NCI-H1105 (cell line): ENCODE measurements at places on chromosomes 5 and 9.

DNA sequence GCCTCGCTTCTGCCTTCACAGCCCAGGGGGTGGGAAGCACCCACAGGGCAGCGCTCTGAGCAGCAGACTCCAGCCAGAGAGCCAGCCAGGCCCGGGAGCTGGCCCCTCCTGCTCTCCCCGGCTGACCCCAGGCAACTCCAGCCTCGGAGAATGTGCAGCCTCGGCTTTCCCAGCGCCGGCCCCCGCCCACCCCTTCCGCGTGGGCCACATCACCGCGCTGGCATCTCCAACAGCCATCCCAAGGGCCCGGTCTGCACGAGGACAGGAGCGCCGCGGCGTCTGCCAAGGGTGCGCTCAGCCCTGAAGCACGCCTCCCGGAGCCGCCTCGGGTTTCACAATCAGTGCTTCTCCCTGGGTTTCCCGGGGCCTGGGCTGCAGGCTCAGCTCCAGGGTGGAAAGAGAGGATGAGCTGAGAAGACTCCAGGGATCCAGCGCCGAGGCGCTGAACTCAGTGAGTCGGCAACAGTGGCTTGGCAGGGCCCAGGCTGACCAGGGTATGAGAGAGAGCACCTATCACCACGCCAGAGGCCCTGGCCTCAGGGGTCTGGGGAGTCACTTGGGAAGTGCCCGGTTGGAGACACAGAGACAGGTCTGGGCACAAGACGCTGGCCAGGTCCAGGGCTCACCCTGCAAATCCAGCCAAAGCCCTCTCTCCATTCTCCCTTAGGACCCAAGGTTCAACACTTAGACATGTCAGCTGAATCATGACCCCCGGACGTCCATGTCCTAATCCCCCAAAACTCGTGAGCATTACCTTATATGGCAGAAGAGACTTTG, 79.6 kb downstream of the ADAMTS2 start:
- no peak for DNase-seq

- no peak for DNase-seq
Measured at GRCh38 chr5:77157732-77158532, 52.5 kb upstream of the PDE8B start.

DNA sequence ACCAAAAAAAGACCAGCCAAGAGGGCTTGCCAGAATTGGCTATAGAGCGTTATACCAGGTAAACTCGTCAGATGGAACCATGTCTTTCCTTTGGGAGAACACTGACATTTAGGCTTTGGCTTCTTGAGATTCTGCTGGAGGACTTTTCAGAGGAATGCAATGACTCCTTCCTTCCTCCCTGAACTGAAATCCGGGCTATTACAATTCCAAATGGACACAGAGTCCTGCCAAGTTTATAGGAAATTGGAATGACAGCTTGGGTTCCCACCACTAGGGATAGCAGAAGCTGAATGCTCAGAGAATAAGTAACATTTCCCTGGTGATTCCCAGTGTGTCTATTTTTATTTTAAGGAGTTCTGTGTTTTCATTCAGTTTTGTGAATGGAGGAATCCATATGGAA, 143.0 kb downstream of the FGF1 start:
- no peak for DNase-seq

GRCh38 chr5:140398379-140398811, 3.2 kb upstream of the ANKHD1 start:
- DNase-seq = no peak

GRCh38 chr5:61245486-61245885, 83.2 kb upstream of the SMIM15 start:
- no peak for DNase-seq

- DNase-seq = no peak
Measured at GRCh38 chr5:78649211-78649695, 681 bp upstream of the LHFPL2 start.

DNA sequence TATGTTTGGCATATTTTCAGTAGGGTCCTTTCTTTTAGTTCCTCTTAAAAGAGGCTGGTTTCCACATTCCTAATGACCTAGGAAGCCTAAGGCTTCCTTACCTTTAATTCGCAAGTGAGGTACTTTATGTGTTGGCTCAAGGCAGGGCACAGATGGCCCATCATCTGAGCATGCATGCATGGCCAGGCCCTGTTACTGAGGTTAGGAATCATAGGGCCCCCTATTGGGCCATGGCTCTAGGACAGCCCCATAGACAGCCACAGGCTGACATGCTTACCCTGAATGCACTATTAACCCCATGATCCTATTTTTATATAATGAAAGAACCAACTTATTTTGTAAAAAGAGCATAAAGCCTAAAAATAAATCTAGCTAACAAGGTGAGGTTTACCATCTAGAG, 271.4 kb downstream of the ELAVL2 start:
- no peak for DNase-seq

- no peak for DNase-seq
Measured at GRCh38 chr9:133009906-133010582, 20.8 kb upstream of the GTF3C5 start.

GRCh38 chr9:128800061-128800460, 13.0 kb downstream of the TBC1D13 start:
- no peak for DNase-seq

DNA sequence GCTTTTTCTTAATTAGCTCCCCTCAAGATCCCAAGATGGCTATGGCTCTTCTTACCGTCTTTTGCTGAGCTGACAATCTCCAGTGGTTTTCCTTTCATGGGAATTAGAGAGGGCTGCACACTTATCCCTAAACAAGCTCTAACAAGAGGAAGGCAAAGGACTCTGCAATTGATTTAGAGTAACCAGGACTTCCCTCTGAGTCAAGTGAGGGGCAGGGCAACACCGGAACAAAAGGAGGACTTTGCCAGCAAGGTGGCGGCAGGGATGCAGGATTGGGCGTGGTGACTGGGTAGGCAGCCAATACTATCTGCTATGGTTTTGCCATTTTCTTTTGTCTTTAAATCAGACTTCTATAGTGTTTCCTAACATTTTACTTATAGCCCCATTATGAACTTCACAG, 9.8 kb downstream of the SLC44A1 start:
- DNase-seq = no peak

DNA sequence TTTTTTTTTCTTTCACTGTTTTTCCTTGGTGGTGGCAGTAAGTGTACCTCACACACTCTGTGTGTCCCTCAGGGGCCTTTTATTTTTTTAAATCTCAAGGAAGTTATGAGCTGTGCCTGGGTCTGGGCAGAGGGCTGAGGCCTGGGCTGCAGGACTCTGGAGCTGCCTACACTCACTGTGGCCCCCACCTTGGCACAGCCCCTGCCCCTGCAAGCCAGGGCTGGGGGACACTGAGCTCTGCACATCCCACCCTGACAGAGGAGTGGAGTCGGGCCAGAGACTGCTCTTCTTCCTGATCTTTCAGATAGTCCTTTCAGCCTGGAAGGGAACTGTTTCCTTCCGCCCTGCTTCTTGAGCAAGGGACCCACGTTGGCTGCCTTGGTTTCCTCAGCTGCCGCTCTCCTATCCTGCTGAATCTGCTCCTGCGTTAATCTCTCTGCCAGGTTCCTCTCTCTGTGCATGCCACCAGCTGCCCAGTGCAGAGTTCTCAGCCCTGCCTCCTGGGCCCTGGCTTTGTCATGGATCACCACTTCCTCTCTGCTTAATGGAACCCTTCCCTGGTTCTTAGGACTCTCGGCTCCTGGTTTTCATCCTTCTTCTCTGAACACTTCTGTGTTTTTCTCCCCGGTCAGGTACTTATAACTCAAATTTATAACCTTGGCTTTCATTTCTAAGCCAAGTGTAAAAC, 502.3 kb downstream of the DIRAS2 start:
- DNase-seq = no peak

DNA sequence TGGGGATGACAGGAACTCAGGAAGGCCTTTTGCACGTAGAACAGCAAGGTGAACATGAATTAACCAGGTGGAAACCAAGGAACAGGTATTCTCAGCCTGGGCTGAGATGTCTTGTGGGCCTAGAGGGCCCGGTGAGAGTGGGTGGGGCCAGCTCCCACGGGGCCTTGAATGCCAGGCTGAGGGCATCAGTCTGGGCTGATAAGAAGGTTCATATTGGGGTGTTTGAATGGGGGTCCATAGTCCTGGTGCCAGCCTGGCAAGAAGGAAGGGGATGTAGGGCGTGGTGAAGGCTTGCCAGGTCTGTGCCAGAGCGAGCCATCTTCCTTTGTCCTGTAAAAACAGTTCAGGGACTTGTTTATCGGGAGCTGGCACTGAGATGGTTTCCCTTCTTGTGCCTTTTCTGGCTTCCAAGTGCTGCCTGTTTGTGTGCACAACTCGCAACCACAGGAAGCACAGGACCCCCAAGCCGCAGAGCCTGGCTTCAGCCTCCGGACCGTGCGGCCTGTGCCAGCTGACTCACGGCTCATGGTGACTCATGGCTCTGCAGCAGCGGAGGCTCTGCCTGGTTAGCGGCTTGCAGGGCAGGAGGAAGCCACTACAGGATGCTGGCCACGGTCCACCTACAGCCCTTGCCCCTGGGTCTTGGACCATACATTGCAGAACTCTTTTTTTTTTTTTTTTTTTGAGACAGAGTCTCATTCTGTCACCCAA, 2.4 kb downstream of the CARD19 start:
- DNase-seq = no peak

GRCh38 chr5:96755851-96756250, 51.9 kb downstream of the ERAP1 start:
- DNase-seq = no peak

DNA sequence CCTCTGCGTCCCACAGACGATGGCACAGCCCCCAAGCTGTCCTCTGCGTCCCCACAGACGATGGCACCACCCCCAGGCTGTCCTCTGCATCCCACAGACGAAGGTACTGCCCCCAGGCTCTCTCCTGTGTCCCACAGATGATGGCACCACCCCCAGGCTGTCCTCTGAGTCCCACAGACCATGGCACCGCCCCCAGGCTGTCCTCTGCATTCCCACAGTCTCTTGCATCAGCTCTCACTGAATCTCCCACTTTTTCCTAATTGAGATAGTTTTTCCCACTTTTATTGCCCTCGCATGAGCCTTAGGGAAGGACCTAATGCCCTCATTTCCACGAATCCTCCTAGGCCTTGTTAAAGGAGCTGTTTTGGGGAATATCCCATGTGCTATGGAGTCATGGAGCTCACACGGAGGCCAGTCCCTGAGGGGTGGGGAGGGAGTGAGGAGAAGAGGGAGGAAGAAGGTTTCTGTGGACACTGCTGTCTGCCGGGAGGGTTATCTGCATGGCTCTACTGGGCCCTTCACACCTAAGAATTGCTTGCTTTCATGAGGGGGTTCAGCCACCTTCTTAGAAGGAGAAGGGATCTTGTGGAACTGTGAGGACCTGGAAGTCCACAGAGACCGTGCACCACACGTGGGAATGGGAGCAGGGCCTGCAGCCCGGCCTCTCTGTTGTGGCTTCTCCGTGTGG, 58.2 kb upstream of the PTCH1 start:
- no peak for DNase-seq

DNA sequence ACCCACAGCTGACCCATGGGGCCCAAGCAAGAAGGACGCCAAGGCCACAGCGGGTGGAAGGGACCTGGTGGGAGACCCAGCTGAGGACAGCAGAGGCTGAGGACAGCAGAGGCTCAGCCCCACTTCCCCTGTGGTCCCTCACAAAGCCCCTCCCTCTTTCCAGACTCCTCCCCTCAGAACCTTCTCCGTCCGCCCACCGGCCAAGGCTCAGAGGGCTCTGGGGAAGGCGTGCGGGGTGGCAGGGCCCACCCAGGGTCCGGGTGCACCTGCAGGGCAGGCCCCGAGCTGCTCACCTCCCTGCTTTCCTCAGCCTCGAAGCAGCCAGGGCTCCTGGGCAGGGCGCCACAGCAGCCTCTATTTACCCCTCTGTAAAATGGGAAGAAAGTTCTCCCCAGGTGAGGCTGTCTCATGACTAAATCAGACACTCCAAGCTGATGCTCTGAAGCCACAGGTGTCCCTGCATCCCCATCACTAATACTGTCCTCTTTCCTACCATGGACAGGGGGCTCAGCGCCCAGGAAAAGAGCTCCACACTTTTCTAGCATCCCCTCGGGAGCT, 137.9 kb upstream of the PPP1R26 start:
- no peak for DNase-seq

DNA sequence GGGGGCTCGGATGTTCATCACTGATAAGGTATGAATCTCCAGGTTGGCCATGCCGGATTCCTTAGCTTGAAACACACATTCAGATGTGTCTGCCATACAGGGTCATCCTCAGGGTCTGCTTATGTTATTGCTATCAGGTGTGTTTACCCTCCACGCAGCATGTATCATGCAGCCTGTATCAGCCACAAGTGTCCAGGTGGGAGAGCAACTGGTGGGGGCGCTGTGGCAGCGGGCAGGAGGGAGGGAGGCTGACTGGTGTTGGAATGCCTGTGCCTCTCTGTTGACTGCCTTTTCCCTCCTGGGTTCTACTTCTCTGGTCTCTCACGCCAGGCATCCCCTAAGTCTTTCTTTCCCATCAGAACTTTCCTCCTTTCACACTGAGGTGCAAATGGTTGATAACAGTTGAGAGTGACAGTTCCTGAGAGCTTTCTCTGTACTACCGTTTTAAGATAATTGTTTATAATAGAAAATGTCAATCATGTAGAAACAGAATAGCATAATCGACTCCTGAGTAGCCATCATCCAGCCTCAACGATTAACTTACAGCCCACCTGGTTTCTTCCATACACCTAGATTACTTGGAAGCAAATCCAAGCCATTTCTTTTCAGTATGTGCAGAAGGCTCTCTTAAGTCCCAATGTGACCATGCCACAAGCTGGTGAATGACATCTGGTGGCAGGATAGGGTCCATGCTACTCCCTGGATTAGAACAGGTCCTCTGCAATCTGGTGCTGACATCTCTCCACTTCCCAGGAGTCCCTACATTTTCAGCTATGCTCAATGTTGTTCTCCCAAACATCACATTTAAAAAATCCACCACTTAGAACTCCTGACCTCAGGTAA, 86.6 kb downstream of the ACER2 start:
- DNase-seq = no peak

DNA sequence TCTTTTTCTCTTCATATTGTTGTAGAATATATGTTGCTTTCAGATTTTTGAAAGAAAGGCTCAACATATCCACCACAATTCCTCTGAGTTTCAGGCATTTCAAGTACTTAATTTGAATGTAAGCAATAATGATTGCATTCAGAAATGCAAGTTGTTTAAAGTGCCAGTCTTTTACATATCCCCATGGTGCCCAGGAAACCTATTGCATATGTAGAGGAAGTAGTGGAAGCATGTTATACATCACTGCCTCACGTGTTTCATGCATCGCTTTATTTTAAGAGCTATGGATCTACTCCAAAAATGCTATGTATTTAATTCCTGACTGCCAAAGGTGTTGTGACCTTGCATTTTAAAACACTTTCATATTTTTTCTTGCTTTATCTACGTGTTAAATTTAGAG, 28.1 kb downstream of the CPEB4 start:
- no peak for DNase-seq

DNA sequence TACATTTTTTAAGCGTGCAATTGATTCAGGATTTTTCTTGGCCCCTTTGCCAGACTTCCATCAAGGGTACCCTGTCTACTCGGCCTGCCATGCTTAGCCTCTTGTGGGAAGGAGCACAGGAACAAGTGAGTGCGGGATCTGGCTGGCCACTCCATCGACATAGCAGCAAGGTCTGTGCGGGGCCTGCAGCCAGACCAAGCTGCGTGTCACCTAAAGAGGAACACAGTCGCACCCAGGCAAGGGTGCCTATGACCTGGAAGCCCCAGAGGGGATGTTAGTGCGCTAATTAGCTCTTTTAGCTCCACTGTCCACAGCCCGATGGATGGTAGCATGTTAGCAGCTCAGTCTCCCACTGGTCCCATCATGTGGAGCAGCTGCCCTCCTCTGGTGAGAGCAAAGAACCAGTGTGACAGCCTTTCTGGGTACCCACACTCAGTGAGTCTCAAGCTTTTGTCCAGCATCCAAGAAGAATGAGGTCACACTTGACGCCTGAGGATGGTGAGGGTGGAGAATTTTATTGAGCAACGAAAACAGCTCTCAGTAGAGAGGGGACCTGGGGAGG, 38.7 kb downstream of the FTMT start:
- DNase-seq = no peak
